ENCODE measurements at places on chromosomes 16 and 17.

- DNase-seq = no peak
Observed at GRCh38 chr16:76866994-76867393, 324.0 kb upstream of the MON1B start.

DNA sequence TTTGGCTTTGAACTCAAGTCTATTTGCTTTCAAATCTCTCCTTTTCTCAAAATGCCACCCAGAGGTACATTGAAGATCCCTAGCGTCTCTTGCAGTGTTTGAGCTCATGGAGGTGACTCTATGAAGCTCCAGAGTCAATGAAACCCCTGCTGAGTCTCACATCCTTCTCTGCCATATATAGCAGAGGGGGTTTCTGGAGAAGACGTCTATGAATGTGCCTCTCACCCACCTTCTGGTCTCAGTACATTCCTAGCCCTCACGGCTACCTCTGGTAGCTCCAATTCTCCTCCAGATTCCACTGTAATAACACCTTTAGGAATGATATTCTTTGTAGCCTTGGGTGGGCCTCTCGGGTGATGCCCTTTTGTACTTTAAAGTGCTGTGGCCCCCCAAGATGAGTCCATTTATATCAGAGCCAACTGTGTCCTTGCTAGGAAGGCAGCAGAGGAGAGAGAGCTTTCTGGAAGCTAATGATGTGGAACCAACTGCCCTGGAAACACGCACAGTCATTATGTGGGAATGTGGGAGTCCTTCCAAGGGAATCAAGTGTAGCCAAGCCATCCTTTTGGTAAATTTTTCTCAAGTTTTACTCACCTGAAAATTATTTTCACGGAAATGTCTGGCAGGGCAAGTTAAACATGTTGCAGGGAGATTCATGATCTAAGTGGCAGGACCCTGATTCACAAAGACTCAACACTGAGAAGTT is 123.4 kb downstream of the ASIC2 start:
- no peak for DNase-seq

DNA sequence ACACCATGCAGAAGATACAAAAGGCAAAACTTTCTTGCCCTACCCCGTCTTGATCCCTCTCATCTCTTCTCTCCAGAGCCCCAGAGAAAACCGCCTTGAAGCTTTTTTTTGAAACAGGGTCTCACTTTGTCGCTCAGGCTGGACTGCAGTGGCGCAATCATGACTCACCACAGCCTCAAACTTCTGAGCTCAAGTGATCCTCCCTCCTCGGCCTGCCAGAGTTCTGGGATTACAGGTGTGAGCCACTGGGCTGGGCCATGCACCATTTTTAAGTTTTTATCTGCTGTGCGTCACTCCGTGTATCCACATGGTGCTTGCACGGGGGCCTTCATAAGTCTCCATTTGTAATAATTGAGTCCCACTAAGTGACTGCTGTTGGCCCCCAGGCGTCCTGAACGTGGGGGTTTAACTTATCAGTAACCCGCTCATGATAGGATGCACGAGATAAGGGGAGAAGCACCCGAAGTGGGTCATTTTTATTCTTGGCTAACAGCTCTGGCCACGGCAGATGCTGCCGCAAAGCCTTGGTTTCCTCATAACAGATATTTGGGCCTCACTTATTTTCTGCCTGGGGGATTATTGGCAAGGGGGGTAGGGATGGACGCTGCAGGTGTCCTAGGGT is 8.6 kb downstream of the DNAH17 start:
- no peak for DNase-seq

DNA sequence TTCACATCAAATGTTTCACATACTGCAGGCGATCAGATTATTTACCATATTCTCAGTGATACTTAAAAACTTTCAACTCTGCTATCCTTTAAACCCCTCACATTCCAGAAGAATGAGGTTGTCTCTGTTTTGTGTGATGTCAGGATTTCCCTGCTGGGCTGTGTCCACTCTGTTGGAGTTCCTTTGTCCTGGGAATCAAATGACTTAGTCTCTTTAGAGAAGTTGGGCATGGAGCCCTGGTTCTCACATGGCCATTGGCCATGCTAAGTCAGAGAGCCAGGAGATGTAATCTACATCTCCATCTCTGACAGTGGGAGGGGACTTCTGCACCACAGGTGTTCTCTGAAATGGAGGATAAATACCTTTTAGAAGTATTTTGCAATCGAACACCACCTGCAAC is 205.1 kb upstream of the MAF start:
- DNase-seq = no peak

- DNase-seq = peak; percentile 79
Observed at GRCh38 chr17:49361129-49361901, 735 bp downstream of the ZNF652 start.

DNA sequence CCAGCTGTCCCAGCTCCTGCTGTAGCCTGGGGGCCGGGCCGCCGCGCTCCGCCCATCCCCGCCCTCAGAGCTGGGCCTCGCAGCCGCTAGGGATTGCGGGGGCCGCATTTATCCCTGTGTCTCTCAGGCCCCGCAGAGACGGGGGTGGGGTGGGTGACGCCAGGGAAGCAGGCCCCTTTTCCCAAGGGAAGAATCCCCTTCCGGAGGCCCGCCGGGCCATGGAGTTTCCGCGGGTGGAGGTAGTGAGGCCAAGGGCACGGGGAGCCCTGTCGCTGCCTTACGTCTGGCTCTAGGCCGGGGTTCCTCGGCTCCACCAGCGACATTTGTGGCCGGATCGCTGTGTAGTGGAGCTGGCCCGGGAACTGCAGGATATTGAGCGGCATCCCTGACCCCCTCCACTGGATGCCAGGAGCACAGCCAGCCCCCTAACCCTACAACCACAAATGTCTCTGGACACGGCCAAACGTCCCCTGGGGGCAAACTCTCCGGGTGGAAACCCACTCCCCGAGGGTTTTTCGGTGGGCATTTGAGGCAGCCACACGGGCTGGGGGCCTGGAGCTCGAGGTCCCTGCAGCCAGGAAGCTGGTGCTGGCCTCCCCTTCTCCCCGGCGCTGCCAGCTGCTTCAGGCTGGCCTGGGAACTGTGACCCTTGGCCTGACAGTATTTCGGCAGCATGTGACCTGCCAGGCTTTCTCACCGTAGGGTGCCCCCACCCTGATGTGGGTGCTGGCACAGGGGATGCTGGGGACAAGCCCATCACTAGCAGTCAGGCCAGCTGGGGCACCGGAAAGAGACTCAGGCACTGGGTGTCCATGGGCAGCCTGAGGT is 12.0 kb upstream of the CD300A start:
- DNase-seq = no peak

DNA sequence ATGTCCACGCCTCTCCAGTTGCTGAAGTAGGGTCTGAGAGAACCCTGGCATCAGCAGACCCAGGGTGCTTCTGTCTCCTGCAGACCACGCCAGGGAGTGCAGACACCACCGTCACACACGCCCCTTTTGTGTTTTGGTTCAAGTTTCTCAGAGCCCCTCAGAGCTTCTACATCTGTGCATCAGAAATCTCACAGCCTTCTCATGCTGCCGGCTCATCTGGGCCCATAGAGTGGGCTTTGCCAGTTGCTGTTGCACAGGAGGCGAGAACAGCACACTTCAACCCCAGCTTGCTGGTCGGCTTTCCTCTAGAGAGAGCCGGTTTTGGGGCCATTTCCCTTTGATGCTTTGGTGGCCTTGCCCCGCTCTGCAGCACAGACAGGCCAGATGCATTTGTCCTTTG is 60.9 kb downstream of the PDPK1 start:
- no peak for DNase-seq

DNA sequence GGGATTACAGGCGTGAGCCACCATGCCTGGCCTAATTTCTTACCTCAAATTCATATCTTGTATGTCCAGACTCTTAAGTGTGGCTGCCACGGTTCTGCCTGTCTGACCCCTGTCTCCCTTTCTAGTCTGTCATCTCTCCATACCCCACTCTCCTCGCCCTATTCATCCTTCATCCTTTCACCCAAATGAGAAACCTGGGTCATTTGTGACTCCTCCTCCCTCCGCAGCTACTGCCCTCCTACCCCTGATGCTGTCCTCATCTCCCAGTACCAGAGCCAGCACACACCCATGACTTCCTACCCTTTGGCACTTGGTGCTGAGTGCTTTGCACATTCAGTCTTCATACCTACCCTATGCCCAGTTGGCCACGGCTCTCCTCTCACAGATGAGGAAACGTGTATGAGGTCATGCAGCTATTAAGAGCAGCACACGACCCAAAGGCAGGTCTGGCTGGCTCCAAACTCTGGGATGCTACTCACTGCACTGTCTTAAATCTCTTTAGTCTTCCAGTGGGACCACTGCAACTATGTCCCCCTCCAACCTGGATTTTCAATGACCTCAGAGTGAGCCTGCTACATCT is 1.6 kb downstream of the SPATA32 start:
- DNase-seq = no peak

DNA sequence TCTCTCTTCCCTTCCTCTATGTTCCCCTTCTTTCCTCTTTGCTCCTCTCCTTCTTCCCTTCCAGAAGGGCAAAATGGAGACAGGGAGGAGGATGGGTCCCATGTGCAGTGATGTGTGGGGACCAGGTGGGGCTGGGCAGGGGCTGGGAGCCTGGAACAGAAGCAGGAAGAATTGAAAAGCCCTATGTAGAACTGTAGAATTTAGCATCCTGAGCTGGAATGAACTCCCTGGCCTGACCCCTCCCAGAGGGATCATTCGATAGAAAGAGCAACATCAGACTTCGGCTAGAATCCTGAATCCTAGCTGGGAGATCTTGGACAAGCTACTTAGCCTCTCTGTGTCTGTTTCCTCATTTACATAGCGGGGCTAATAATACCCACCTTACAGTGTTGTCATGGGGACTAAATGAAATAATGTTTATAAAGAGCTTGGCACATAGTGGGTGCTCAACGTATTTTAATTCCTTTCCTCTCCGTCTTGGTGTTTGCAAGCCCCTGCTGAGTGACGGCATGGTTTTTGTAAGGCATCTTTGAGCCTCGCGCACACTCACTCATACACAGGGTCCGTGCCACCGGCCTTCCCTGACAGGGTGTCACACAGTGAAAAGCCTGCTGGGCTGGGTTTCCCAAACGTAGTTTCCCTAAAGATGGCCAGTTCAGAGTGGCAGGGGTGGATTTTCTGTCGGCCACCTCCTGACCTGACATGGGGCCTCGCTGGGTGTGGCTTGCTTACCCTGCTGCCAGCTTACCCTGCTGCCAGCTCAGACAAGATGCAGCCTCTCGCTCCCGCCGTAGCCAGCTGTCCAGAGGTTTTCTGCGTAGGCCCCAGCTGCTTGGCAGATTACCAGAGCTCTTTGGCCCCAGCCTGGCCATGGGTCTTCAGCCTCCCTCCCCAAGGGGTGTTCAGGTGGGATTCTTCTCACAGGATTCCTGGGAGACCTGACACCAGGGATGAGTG is 6.1 kb upstream of the ARHGAP23 start:
- DNase-seq = no peak

- no peak for DNase-seq
Observed at GRCh38 chr17:27494192-27495091, 38.2 kb downstream of the KSR1 start.

GRCh38 chr17:6356562-6356961 is 78.4 kb downstream of the AIPL1 start:
- DNase-seq = no peak

DNA sequence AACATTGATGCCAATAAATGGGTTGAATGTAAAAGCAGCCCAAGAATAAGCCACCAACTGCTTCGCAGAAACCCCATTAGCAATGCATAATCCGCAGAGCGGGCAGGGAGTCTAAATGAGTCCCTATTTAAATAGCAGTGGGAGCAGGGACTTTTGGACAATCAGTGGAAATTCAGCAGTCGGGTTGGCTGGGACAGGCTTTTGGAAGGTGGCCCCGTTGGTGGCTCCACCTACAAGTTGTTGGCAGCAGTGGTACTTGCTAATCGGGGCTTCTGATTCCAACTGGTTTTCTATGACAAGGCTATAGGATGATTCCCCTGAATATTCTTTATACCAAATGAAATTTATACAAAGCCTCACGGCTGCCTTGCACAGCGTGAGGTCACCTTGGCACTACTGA is 86.3 kb downstream of the WDR59 start:
- no peak for DNase-seq
